ENCODE measurements at places on chromosomes 11 and 22.

GRCh38 chr11:11157185-11157584 lies 195.9 kb downstream of the CSNK2A3 start:
- peak; percentile 11 for DNase-seq

- no peak for DNase-seq
Measured at GRCh38 chr11:130886704-130887103, 29.6 kb downstream of the SNX19 start.

- DNase-seq: peak; percentile 25
Measured at GRCh38 chr11:57546869-57547475, 9.6 kb downstream of the SMTNL1 start.

DNA sequence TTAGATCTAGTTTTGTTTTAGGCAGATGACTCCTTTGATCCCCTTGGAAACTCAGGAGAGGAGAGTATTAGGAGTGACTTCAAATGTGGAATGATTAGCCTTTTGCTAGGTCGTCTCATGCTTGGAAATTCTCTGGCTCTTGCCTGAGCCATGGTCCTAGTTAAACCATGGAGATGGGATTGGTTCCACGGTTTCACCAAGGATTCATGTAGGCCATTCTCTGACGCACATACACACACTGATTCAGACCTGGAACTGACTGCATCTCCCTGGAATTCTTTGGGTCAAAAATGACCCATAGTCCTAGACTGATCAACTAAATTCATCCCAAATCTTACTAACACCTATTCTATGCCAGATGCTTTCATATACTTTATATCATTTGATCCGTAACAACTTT lies 56.5 kb downstream of the POLD3 start:
- no peak for DNase-seq

- peak; percentile 98 for DNase-seq
Measured at GRCh38 chr22:31646186-31647019, 15.6 kb downstream of the PISD start.

GRCh38 chr11:60343094-60343704 lies 16.1 kb downstream of the MS4A6E start:
- no peak for DNase-seq

DNA sequence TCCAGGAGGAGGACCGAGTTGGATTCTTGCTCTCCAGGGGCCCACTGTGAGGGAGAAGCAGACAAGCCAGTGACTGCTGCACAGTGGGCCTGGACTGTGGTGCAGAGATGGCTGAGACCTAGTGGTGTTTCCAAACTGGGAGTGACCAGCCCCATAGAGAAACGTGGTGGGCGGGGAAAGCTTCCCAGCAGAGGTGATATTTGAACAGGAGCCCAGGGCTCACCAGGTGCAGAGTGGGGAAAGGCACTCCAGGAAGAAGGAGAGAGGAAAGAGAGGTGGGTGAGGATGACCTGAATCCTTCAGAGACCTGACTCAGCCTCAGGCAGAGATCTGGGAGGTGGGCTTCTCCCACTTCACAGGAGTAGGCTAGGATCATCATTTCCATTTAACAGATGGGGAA lies 52.1 kb upstream of the RASD2 start:
- no peak for DNase-seq

DNA sequence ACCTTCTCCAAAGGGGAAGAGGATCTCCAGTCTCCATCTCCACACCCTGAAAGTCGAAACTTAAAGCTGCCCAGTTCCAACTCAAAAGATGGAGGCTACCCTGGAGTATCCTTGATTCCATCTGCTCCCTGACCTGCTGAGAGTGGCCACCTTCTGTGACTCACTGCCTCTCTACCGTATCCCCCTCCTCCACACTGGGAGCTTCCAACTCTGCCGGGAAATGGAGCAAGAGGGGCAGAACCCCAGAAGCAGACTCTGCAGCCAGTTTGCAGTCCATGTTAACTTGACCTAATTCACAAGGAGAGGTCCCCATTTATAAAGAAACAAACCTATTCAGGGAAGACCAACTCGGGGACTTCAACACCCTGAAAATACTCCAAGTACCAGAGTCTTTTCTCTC lies 22.0 kb upstream of the IRAG1 start:
- no peak for DNase-seq

GRCh38 chr22:45376703-45377102 lies 36.7 kb downstream of the SMC1B start:
- DNase-seq: peak; percentile 12

DNA sequence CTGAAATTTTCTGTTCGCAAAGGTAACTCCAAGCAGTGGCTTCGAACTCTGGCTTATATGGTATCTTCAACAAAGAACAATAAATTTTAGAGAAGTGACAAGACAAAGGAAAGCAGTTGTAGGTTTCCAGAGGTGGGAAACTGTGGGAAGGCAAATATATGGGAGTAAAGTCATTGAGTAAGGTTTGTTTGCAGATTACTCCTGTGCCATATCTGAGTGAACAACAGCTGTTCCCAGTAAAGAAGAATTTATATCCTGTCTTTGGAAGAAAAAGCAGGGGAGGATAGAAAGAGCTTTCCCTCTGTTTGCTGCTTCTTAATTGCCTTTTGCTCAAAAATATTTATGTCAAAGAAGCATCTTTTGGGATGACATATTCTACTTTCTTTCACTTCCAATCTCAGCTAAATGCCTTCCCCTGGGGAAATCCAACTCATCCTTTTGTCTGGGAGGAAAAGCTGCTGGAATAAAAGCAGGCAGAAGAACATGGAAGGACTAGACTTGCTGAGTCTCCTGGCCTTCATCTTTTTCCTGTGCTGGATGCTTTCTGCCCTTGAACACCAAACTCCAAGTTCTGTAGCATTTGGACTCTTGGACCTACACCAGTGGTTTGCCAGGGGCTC lies 10.4 kb upstream of the RCN1 start:
- peak; percentile 17 for DNase-seq

DNA sequence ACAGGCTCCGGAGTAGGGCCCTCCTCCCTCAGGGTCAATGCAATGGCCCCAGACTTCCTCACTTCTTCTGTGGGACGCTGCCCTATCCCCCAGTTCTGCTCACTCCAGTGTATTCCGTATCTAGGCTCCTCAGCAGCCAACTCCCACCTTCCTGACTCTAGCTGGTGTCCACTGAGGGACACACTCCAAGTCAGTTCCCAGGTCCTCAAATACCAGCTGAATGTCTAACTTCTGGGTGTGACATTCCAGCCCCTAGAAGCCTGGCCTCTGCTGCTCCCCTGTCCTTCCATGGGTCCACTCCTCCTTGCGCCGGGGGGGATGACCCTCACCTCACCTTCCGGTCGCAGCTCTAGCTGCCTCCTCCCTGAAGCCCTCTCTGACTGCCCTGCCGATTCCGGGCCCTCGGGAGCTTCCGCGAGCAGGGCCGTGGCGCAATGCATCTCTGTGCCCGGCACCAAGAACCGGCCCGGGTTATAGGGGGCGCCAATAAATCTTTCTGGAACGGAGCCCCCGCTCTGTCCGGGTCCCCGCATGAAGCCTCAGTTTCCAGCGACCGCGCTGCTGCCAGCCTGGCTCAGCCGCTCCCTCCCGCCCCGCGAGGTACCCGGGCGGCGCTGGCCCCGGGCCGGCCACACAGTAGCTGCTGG lies 15.4 kb downstream of the BAD start:
- DNase-seq: peak; percentile 51

DNA sequence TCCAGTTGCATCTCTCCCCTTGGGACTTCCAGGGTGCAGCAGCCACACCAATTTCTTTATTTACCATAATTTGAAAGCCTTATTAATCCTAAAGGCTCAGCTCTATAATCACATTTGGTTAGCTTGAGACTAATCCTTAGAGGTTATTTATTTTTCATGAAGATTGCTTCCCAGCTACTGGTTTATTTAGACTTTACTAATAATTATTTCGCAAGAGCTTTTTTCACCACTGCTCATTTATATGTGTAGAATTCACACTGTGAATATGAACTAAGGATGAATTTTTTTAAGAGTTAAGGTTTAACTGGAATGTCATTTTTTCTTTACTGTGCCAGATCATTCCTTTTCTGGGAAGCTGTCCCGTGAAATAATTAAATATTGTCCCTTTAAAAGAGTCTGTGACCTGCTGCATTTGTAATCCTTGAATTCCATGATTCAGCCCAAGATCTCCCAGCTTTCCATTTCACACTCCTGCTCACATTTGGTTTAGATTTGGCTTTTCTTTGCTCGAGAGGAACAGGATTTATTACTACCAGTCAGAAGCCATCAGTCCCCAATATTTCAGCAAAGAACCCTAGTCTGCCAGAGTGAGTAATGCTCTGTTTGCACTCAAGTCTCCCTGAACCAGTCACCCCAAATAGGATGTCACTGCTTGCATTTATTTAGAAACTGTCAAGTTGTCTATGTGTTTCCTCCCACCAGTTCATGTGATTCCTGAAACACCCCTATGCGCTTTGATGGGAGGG lies 4.4 kb upstream of the CD44 start:
- peak; percentile 73 for DNase-seq

GRCh38 chr22:29078036-29078868 lies 5.4 kb downstream of the KREMEN1 start:
- DNase-seq: no peak

- DNase-seq: peak; percentile 33
Measured at GRCh38 chr11:96065379-96065778, 141.5 kb upstream of the MTMR2 start.

- DNase-seq: no peak
Measured at GRCh38 chr11:120649316-120649715, 137.8 kb downstream of the GRIK4 start.

DNA sequence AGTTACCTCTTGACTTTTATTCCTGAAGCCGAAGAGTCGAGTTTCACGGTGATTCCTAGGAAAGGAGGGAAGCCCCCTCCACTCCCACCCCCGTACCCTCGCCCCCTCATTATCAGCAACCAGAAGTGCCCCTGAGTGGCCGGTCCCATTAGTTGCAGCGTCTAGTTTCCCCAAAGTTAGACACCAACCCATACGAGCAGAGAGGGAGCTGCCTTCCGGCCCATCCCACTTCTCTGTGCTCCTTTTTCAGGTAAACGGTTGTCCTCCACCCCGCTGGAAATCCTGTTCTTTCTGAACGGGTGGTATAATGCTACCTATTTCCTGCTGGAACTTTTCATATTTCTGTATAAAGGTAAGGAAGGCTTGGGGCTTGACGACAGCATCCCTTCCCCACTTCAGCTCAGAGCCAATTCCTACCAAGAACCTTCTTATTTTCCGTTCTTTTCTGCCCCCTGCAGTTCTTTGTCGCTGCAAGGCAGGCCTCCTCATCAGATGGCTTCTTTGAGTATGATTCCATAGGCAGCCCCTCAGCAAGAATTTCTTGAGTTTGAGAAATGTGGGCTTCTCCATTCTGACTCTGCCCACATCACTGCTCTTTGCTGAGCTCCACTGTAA lies 701 bp downstream of the TMEM216 start:
- peak; percentile 13 for DNase-seq

- peak; percentile 64 for DNase-seq
Measured at GRCh38 chr11:10326012-10326964, 21.4 kb downstream of the ADM start.

GRCh38 chr22:31611061-31611760 lies 50.8 kb downstream of the PISD start:
- DNase-seq: no peak

GRCh38 chr22:29030016-29030617 lies 31.5 kb downstream of the C22orf31 start:
- DNase-seq: peak; percentile 41

DNA sequence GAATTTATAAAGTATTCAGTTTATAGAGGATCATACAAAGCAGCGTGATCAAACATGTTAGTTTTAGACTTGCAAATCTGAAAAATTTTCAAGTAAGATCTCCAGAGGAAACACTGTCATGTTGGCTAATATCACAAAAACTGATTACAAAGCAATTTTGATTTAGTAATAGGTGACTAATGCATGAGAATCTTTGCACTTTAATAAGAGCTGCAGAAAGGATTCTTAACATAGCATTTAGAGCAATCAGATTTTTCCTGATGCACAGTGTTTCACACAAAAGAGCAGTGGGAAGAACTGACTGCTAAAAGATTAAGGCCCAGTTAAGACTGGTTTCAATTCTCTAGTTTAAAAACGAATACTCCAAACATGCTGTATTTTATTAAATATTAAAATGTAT lies 321.2 kb downstream of the GUCY1A2 start:
- peak; percentile 67 for DNase-seq

GRCh38 chr11:17296852-17297559 lies 20.5 kb downstream of the NUCB2 start:
- DNase-seq: no peak

GRCh38 chr22:17922925-17923903 lies 101.1 kb downstream of the MICAL3 start:
- peak; percentile 89 for DNase-seq

DNA sequence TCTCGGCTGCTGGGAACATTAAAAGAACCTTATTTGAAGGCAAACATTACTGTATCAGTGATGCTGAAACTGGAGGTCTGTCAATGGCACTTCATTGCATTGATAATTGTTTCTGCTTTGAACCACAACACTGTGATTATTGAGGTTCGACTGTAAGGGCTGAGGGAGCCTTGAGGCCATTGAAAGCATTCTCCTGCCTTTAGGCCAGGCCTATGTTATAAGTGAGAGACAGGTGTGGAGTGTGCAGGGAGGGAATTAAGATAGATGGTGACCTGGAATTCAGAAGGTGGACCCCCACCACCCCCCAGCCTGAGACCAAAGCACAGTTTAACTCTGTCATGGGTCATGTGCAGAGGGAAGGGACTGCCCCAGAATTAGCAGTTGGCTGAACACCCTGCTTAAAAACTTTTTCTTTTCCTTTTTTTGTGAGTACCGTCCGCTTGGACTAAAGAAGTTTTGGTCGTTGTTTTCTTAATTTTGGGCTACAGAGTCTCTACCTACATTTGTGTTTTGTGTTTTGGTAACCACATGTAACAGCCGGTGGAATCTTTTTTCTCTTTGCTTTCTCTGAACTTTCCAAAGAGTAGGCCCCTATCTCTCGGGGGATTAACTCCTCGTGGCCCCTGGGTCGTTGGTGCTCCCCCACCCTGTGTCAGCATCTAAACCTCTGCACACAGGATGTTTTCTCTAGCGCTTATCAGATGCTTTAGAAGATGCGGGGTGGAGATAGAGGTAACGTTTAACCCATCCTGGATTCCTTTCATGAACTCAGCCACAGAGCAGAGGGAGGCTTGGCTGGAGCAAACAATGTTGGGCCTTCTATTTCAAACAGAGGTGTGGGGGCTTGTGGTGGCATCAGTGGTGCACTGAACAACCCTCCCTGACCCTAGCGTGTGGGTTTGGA lies 43.7 kb downstream of the ZBTB16 start:
- DNase-seq: no peak

DNA sequence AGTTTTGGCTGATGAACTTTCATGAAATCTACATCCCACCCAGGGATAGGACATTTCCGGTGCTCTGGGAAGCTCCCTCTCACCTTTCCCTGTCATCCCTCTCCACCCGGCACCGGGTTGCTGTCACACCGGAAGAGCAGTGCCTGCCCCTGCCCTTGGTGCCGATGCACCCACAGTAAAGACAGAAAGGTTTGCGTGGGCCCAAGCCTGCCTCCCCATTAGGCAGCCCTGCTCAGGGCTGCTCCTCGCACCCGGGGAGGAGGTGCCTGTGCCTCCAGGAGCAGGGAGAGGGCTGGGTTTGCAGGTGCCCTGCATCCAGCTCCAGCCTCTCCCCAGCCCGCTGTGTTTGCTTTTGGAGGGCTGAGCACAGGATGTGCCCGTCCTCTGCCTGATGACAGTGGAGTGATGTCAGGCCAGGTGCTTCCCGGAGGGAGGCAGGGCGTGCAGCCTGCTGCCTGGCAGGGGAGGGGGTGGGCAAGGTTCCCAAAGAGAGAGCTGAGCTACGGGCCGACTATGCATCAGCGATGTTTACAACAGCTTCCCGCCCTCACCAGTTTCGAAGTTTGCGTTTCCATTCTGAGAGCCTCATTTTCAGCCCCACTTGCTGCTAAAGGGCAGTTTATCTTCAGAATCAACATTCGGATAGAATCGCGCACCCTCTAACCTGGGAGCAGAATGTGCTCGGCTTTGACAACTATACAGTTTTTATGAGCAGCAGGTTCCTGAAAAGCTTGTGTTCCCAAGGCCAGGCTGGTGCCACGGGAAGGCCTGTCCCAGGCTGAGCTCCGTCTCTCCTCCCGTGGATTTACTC lies 83.2 kb upstream of the CLDN5 start:
- DNase-seq: no peak

All from AG10803 (cell line).